Lung microvascular endothelial cell (primary cell): ENCODE measurements at places on chromosomes 2 and 18. TPM values are rescaled to one million over a fixed set of nuclear protein-coding genes. Genes with fewer than 3 reads are reported as not detected.

GRCh38 chr2:126953483-126953882 lies 54.8 kb downstream of the TEX51 start:
- DNase-seq = no peak

DNA sequence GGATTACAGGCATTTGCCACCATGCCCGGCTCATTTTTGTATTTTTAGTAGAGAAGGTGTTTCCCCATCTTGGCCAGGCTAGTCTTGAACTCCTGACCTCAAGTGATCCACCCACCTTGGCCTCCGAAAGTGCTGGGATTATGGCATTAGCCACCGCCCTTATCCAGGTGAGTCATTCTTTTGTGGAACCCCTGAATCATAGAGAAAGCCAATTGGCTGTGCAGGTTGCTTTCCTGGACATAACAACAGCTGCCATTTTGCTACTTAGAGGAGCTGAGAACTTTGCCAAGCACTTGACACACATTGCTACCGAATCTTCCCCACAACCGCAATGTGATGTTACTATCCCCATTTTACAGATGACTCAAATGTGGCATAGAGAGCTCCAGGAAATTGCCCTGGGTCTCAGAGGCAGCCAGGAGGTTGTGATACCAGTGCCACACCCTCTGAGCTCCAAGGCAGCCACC lies 36.0 kb downstream of the SETBP1 start:
- DNase-seq = no peak

GRCh38 chr2:45072064-45072861 lies 63.0 kb upstream of the SIX2 start:
- no peak for DNase-seq

- no peak for DNase-seq
Measured at GRCh38 chr2:29655391-29656086, 265.8 kb downstream of the ALK start.

DNA sequence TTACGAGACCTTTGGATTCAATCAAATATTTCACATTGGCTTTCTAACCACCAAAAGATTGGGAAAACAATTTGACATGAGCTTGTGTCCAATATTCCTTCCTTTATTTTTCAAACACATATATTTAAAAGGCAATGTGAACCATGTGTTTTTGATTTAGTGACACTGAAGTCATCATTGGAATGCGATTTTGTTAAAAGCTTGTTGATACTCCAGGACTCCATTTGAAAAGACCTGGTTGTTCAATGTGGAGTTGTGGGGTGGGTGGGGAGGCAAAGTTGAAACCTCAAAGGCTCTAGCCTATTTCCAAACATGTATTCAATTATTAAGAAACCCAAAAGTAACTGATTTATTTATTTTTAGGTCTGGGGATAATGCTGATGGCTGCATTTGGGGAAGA lies 114.1 kb upstream of the TRIB2 start:
- no peak for DNase-seq

- DNase-seq = no peak
Measured at GRCh38 chr2:32824070-32824809, 122.5 kb upstream of the LTBP1 start.

DNA sequence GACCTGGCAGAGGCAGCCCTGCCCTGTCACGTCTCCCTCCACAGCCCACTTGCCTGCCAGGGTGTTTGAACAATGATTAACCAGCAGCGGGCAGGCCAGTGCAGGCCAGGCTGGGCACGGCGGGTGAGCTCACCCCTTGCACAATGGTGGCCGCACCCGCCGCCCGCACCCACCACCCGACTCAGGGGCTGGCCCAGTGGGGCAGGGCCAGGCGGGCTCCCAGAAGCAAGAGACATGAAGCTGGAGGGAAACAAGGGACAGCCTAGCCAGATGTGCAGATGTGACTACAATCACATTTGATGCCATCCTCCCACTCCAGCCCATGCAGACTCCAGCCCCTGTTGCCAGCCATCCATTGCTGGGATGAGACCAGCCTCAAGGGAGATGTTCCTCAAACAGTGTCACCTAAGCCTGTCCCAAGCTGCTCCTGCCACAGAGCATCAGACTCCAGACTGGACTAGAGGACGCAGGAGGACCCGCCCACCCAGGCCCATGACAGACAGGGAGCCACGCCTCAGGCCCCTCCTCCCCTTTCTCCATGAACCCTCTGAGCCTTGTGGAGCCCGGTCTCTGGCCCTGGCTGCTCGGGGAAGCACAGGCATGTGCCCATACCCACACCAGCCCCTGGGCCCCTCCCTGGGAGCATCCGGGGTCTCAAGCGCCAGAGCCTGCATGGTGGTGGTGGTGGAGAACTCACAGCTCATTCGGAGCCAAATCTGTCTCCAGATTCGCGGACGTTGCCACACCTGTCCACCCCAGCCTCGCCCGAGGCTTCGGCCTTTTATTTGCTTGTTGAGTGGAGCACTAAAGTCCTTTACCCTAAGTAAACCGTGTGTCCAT lies 45.0 kb downstream of the SDC1 start:
- no peak for DNase-seq

- DNase-seq = peak; percentile 78
Measured at GRCh38 chr2:122179492-122180165, 424.2 kb downstream of the TSN start.

DNA sequence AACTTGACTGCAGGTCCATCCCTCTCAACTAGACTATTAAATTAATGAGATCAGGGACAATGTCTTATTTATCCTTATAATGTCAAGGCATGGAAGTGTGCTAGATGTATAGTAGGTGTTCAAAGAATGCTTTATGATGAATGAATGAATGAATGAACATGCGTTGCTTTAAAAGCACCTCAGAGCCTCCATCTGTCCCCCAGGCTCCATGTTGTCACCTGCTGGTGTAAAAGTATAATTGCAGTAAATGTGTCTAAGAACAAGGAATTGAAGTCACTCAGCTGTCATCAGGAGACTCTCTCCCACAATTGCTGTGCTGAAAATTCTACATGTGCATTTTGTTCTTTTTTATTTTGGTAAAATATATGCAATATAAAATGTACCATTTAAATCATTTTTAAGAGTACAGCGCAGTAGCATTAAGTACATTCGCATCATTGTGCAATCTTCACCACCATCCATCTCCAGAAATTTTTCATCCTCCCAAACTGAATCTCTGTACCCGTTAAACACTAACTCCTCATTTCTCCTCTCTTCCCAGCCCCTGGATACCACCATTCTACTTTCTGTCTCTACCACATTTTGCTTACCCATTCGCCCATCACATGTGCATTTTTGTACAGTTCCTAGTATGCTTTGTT lies 52.6 kb downstream of the GNAL start:
- DNase-seq = peak; percentile 12

DNA sequence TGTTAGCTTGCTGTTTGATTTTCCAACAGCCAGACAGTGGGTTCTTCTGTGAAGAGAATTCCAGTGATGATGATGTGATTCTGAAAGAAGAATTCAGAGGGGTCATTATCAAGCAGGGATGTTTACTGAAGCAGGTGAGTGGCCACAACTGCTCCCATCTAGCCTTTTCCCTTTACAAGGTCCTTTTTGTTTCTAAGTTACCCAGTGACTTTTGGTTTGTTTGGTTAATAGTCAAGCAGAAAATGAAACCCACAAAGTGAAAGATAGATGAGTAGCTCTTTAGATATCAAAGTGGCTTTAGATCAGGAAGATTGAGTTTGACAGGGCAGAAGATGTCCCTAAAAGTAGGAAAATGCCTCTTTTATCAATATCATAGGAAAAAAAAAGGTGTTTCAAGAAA lies 23.3 kb downstream of the PLEK start:
- DNase-seq = no peak

- DNase-seq = no peak
Measured at GRCh38 chr2:96098900-96099590, 17.3 kb downstream of the ADRA2B start.

DNA sequence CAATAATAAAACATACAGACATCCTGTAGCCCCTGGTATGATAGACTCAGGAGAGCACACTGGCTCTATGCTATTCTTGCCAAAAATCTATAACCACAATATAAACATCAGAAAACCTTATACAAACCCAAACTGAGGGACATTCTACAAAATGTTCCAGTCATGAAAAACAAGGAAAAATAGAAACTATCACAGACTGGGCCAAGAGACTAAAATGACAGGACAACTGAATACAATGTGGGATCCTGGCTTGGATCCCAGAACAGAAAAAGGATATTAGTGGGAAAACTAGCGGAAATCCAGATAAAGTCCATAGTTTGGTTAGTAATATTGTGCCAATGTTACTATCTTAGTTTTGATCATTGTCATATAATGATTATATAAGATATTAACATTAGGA lies 29.6 kb upstream of the EPAS1 start:
- peak; percentile 92 for DNase-seq

DNA sequence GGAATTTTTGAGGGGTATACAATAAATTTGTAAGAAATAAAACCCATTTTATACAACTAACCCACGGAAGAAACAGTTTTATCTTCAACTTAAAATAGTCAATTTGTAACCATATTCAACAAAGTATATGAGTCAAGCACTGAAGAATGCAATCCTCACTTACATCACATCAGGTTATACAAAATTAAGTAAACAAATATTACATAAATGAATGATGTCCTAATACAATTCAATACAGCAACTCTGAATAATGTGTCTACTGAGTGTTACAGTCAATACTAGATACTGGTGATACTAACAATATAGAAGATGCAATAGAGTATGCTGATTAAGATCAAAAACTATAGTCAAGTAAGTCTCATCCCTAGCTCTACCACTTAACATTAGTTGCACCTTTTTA lies 58.6 kb downstream of the FANCL start:
- peak; percentile 5 for DNase-seq

DNA sequence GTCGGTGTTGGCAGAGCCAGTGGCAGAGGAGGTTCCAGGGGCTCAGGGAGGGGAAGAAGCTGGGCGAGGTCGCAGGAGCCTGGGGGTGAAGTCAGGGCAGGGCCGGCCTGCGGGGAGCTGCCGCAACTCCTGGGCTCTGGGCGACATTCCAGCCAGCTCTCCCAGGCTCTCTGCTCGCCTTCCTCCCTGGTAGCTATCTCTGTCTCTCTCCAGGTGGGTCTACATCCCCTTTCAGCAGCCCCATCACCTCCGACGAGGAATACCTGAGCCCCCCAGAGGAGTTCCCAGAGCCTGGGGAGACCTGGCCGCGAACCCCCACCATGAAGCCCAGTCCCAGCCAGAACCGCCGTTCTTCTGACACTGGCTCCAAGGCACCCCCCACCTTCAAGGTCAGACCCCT lies 27.0 kb downstream of the SPEG start:
- no peak for DNase-seq

- DNase-seq = no peak
Measured at GRCh38 chr2:115427436-115427835, 985.0 kb downstream of the DPP10 start.

- DNase-seq = no peak
Measured at GRCh38 chr2:48339451-48339850, 190.5 kb upstream of the STON1 start.

- DNase-seq = peak; percentile 73
Measured at GRCh38 chr2:216109962-216110614, 940 bp downstream of the XRCC5 start.

DNA sequence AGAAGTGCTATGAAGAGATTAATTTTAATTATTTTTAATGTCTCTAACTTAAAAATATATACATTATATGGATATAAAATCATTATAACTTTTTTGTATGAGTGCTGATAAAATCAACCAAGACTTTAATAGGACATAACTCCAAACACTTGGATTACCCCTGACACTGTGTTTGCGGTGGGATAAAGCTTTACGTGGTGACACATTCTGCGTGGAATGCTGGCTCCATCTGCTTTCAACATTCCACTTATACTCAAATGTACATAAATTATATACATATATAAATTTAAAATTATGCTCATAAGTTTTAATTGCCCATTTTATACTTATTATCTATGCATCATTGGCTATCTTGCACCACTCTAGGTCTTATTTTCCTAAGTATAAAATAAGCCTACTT lies 30.5 kb downstream of the LINC00305 start:
- no peak for DNase-seq

DNA sequence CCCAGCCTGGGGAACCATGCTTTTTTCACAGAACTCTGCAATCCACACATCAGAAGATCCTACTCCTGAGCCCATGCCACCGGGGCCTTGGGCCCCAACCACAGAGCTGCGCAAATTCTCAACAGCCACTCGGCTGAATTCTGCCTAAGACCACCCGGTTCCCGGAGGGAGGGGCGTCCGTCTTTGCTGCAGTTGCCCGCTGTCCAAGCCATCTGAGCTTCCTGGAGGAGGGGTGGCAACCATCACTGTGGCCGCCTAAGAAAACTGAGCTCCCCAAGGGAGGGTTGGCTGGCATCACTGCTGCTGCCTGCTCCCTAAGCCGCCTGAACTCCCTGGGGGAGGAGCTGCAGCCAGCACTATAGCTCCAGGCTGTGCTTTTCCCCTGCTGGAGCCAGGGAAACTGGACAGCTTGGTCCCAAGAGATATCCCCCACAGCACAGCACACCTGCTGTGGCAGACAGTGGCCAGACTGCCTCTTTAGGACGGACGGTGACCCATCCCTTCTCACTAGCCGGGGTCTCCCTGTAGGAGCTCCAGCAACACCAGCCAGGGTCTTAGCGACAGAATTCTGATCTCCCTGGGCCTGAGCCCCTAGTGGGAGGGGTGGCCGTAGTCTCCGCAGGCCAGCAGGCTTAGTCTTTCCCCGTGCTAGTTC lies 1411.6 kb upstream of the CDH2 start:
- DNase-seq = no peak

DNA sequence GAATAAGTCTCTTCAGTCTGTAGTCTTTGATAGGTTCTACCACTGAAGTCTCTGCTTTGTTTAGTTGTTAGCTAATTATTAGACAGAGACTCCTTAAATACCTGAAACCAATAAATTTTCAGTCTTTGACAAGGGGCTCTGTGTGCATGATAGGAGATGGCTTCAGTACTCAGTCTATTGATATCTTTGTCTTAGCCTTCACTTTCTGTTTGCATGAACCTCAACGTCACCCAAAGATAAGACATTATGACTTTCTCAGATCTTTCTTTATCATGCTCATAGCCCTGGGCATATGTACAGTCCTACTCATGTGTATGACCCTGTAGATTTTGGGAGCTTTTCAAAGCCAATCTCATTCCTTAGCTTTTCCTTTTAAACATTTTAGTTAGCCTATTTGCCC lies 183.5 kb upstream of the GCFC2 start:
- no peak for DNase-seq

GRCh38 chr2:187118331-187119099 lies 269.5 kb upstream of the ZSWIM2 start:
- DNase-seq = peak; percentile 75

- no peak for DNase-seq
Measured at GRCh38 chr2:230907361-230908091, 17.5 kb downstream of the GPR55 start.

Gene TTR
- total RNA-seq = not detected in 2 replicates

Gene UGGT1
- total RNA-seq = 39.2 and 45.6 TPM in 2 replicates

Gene DCDC2C
- total RNA-seq = not detected in 2 replicates

Gene CELF4
- not detected in 2 replicates for total RNA-seq

Gene XIRP2
- not detected in 2 replicates for total RNA-seq

Gene CD8B2
- not detected in 2 replicates for total RNA-seq

Gene LRRTM1
- total RNA-seq = not detected in 2 replicates

Gene POTEC
- not detected in 2 replicates for total RNA-seq

Gene BOK
- 37.7 and 113 TPM in 2 replicates for total RNA-seq

Gene CD302
- total RNA-seq = 5.7 and 15.1 TPM in 2 replicates

Gene LCT
- not detected in 2 replicates for total RNA-seq

Gene IL1R2
- total RNA-seq = 0.20 and 0.22 TPM in 2 replicates

Gene UBR3
- total RNA-seq = 34.0 and 109 TPM in 2 replicates

Gene CCDC85A
- 1.4 and 2.6 TPM in 2 replicates for total RNA-seq

Gene ANKRD30B
- under 0.01 TPM in 1 of 2 replicates, not detected in the other for total RNA-seq

Gene GKN2
- total RNA-seq = not detected in 2 replicates

Gene KCNJ13
- total RNA-seq = not detected in 2 replicates

Gene BCL2
- 0.87 and 1.6 TPM in 2 replicates for total RNA-seq
